ENCODE measurements at places on chromosomes 5 and 9. TPM values are rescaled to one million over a fixed set of nuclear protein-coding genes. Genes with fewer than 3 reads are reported as not detected.
A peak's percentile ranks its signal among the peaks of the same experiment; 100 is the strongest.

- no peak for DNase-seq
These were observed 401.3 kb downstream of the ENC1 start for GRCh38 chr5:74239261-74239660.

DNA sequence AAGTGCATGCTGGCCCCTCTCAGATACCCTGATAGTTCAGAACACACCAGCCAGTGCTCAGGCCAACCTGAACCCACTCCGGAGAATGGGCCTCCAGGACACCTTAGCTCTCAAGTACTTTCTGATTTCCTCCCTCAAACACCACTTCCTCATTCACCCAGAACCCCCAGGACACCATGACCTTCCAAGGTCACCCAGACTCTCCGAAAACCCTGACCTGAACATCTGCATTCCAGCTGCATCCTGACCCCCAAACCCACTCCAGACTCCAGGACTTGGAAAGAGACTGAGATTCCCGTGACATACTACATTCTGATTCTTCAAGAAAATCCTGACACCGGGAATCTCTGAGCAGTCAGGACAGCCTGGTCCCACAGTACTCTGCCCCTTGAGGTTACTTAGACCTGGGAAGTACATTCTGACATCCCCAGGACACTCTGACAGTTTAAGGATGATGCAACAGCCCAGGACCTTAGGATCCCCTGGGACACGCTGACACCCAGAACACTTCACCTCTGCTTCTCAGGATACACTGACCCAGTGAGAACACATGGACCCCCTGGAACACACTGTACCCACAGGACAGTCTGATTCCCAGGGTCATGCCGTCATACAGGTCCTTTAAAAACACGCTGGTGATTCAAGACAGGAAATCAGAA, 747 bp upstream of the PROP1 start:
- DNase-seq, result no peak

GRCh38 chr9:134644725-134645606, 3.4 kb downstream of the COL5A1 start:
- peak; percentile 95 for DNase-seq

GRCh38 chr5:149154650-149155049, 13.4 kb downstream of the ABLIM3 start:
- DNase-seq, result no peak

SMIM33 gene
- not detected for total RNA-seq
